ENCODE measurements at places on chromosomes 6 and 20. TPM values are rescaled to one million over a fixed set of nuclear protein-coding genes. Genes with fewer than 3 reads are reported as not detected.

DNA sequence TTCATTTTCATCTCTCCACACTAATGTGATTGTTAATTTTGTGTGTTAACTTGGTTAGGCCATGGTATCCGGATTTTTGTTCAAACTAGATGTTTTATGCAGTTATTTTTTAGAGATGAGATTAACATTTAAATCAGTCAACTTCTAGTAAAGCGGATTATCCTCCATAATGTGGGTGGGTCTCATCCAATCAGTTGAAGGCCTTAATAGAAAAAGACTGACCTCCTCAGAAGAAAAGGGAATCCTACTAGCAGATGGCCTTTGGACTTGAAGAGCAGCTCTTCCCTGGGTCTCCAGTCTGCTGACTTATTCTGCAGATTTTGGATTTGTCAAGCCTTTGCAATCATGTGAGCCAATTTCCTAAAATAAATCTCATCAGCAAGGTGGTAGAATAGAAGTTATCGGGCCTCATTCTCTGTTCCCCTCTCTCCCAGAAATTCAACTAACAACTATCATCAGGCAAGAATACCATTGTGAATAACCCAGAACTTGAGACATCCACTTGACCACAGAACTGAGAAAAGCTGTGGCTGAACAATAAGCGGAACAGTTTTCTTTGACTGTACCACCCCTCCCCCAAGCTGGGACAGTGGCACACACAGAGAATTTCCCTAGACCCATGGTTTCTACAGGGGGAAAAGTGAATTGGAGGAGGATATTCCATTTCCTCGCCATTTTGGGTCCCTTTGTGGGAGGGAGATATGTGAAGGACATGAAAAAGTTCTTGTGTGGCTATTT is 323.0 kb downstream of the UTRN start:
- no peak overlapping the region for H3K27ac ChIP-seq
- H3K27me3 ChIP-seq: no peaks in the 10 kb centered on the region
- H3K4me1 ChIP-seq: peaks cover 9% of the 10 kb centered on the region
- peaks cover 3% of the 10 kb centered on the region for H3K36me3 ChIP-seq
- DNase-seq: no peak

- H3K4me3 ChIP-seq: no peak overlapping the region
- DNase-seq: no peak
- H3K36me3 ChIP-seq: peaks cover 81% of the 10 kb centered on the region
- H3K27me3 ChIP-seq: no peaks in the 10 kb centered on the region
- H3K4me1 ChIP-seq: no peaks in the 10 kb centered on the region
- no peak overlapping the region for H3K27ac ChIP-seq
Measured at GRCh38 chr6:134979142-134979541, 29.2 kb upstream of the ALDH8A1 start.

GRCh38 chr6:154252678-154253077 is 103.9 kb downstream of the IPCEF1 start:
- H3K4me3 ChIP-seq: no peak overlapping the region
- H3K36me3 ChIP-seq: no peaks in the 10 kb centered on the region
- no peak overlapping the region for H3K27ac ChIP-seq
- no peak for DNase-seq

GRCh38 chr20:48846516-48847492 is 19.0 kb upstream of the PREX1 start:
- no peak overlapping the region for H3K27ac ChIP-seq
- no peaks in the 10 kb centered on the region for H3K27me3 ChIP-seq
- H3K36me3 ChIP-seq: no peaks in the 10 kb centered on the region
- no peak for DNase-seq
- H3K4me3 ChIP-seq: no peak overlapping the region

- H3K4me3 ChIP-seq: no peak overlapping the region
- no peaks in the 10 kb centered on the region for H3K36me3 ChIP-seq
- DNase-seq: no peak
Measured at GRCh38 chr6:96853083-96853482, 15.8 kb upstream of the GPR63 start.

DNA sequence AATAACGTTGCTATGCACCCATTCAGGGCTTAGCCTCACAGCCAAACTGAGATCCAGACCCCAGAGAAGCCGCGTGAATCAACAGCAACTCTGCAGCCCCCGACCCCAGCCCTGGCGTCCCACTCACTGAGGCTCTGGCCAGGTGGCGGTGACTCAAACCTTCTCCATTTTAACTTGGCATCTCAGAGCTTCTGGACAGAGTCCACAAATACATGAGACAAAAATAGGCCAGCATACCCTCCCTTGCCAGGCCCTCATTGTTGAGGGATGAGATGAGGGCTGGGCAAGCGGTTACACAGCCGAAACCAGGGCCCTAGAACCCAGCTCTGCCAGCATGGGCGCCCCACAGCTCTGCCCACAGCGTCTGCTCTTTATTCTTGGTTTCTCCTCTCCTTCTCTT is 118.4 kb downstream of the MYLK4 start:
- no peak overlapping the region for H3K4me3 ChIP-seq
- no peaks in the 10 kb centered on the region for H3K27me3 ChIP-seq
- no peaks in the 10 kb centered on the region for H3K36me3 ChIP-seq
- DNase-seq: peak; percentile 33
- peak overlapping the region; percentile 79 for H3K27ac ChIP-seq

DNA sequence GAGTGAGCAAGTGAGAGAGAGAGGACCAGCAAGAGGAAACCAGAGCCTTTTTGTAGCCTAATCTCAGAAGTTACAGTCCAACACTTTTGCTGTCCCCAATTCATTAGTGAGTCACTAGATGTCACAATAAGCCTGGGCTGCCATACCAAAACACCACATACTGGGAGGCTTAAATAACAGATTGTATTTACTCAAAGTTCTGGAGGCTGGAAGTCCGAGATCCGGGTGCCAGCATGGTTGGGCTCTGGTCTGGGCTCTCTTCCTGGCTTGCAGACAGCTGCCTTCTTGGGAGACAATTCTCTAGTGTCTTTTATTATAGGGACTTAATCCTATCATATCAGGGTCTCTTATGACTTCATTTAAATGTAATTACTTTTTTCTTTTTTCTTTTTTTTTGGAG is 50.7 kb upstream of the FERMT1 start:
- H3K36me3 ChIP-seq: no peaks in the 10 kb centered on the region
- H3K27ac ChIP-seq: no peak overlapping the region
- no peaks in the 10 kb centered on the region for H3K27me3 ChIP-seq
- DNase-seq: no peak
- H3K4me1 ChIP-seq: no peaks in the 10 kb centered on the region

DNA sequence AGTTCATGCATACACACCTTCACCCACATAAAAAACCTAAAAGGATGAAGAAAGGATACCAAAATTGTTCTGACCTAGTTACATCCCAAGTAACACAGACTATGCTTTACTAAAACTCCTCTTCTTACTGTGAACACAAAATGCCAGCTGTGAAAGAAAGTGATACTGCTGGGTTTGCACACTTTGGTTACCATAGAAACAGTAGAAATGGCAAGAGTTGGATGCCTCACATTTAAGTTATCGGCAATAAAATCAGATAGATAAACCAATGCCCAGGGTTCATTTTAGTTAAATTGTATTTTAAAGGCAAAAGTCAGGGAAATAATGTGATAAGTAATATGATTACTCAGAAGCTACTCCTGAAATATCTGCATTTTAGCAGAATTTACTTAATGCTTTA is 161.9 kb downstream of the CDK19 start:
- no peak for DNase-seq
- no peaks in the 10 kb centered on the region for H3K27me3 ChIP-seq
- no peaks in the 10 kb centered on the region for H3K36me3 ChIP-seq
- no peak overlapping the region for H3K27ac ChIP-seq

DNA sequence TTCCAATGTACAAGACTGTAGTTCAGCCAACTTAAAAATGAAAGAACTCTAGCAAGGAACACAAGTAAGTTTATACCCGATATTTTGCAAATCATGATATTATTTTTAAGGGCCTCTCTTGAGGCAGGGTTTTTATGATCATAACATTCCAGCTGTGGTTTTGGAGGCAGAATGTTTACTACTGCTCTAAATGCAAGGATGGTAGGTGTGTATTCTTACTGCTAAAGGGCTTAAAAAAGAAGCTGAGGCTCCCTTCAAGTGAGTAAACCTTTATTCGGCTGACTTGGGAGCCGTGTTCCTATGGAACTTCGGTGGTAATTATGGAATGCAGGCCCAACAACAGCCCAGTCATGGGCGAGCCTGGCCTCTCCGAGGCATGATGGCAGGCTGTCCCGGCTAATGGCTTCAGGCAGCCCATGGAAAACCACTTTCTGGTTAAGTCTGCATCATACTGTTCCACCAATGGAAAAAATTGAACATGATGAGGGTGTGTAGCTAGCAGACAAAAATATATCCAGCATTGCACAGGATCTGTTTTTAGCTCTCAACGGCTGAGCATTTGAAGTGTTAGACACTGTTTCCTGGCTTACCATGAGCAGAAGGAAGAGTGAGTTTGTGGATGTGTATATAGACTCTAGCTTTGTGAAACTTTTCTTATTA is 111.5 kb downstream of the TIAM2 start:
- H3K27me3 ChIP-seq: peaks cover 3% of the 10 kb centered on the region
- H3K27ac ChIP-seq: peak overlapping the region; percentile 48
- peak overlapping the region; percentile 43 for H3K4me3 ChIP-seq
- no peaks in the 10 kb centered on the region for H3K36me3 ChIP-seq

DNA sequence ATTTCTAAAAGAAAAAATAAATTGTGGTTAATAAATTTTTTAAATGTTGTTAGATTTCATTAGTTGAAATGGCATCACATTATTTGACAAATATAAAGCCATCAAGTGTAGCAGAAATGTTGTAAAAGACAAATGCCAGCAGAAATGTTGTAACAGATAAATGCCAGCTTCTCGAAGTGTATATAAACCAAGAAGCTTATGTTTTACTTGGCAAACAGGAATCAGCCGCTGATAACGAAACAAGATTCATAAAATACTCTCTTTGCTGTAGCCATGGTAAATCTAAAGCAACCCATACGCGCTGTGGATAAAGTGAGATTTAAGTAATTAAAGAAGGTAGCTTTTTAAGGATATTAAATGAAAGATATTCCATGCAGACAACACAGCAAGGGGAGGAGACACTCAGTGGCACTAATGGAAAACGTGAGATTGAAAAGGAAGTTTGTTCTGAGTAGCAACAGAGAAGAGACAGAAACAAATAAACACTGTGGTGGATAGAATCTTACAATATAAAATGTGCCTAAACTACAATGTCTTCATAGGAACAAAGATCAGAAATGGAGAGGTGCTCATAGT is 29.6 kb downstream of the BTBD9 start:
- H3K4me3 ChIP-seq: no peak overlapping the region
- no peaks in the 10 kb centered on the region for H3K27me3 ChIP-seq
- H3K4me1 ChIP-seq: peaks cover 37% of the 10 kb centered on the region
- H3K27ac ChIP-seq: no peak overlapping the region

DNA sequence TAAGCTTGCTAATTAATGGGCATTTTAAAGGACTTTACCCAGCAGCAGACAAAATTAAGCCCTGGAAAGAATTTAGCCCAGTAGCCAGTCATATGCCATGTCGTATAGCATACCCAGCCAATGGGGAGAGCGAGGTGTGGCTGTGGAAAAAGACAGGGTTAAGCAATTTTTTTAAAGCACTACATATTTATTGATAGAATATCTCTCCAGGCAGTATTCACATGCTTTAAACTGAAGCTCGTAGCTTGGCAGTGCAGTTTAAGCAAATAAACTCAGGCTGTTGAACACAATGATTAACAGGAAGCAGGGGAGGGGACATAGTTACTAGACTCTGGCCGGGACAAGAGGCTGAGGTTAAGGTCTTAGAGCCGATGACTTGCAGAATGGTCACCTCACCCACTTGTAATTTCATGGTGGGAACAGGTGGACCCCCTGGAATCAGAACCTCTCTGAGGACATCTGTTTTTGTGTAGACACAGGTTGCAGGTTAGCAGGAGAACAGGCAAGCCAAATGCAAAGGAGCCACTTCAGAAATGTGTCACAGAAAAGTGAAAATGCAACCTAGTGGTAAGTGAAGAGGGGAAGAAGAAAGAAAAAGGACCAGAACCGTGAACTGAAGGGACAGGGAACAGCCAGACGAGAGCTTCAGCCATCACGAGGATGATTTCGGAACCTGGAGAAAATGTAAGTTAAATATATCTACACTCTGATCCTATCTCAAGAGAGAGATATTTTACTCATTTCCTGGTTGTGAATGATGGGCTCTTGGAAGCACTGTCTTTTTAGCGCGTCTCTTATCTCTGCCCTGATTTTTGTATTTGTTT is 7.2 kb downstream of the GCNT2 start:
- H3K27me3 ChIP-seq: no peaks in the 10 kb centered on the region
- peak overlapping the region; percentile 70 for H3K27ac ChIP-seq
- DNase-seq: no peak
- no peaks in the 10 kb centered on the region for H3K36me3 ChIP-seq
- peaks cover 72% of the 10 kb centered on the region for H3K4me1 ChIP-seq

The CLIC5 gene
- 285 TPM for total RNA-seq

The RAET1G gene
- total RNA-seq: 0.19 TPM

The C4B gene
- 72.9 TPM for total RNA-seq

The GGTLC1 gene
- not detected for total RNA-seq

The TMEM244 gene
- not detected for total RNA-seq

Data from left ventricle myocardium inferior (tissue), 1 donor.